Prostate gland (tissue), 2 donors: ENCODE measurements at places on chromosomes 6 and 20.

GRCh38 chr6:163761481-163761880, 347.0 kb downstream of the QKI start:
- no peak for DNase-seq

- DNase-seq: no peak
These were observed 391.8 kb downstream of the CDH4 start for GRCh38 chr20:61643656-61644377.

GRCh38 chr6:116101790-116102189, 1.1 kb downstream of the NT5DC1 start:
- DNase-seq: no peak

DNA sequence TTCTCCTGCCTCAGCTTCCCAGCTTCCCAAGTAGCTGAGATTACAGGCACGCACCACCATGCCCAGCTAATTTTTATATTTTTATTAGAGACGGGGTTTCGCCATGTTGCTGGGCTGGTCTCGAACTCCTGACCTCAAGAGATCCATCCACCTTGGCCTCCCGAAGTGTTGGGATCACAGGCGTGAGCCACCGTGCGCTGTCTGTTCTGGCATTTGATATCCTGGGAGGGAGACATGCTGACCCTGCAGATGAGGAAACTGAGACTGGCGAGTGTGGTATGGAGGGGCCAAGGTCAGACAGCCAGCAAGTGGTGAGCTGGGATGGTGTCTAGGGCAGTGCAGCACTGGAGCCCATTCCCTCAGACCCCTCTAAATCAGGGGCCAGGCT, 44.6 kb downstream of the SRC start:
- no peak for DNase-seq

- DNase-seq: no peak
These were observed 33.9 kb upstream of the STXBP5 start for GRCh38 chr6:147170269-147170668.

DNA sequence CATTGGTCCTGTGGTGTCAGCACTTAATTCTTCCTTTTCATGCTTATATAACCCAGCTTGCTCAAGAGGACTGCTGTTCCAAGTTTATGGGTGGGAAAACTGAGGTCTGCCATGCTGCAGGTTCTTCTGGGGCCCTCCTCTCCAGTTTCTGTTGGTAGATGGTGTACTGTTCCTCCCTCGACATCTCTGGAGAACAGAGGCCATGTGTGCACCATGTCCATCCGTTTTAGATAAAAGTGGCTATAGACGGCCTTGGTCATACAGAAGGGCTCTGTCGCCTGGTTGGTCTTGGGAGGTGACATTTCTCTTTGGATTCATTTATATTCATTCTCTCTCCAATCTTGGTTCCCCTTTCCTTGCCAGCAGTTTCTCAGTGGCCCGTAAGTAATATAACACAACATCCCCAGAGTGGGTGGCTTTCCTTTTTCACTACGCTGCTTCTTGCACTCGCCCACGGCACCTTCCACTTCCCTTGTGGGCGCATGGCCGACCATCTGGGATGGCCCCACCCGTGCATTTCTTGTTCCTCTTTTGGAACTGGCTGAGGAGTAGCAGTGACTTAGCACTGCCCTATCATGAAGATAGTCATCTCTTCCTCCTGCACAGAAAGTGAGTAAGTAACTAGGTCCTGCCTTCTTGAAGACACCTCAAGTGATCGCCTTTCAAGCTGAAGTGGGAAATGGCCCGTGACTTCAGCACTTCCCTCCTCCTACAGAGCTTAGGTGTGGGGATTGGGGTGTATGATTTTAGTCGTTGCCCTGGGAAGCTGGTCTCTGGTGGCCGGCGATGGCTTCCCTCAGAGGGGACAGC, 94.2 kb downstream of the RREB1 start:
- DNase-seq: no peak

- no peak for DNase-seq
These were observed 26.0 kb downstream of the TRAM2 start for GRCh38 chr6:52550870-52551269.

- peak; percentile 12 for DNase-seq
These were observed 3.4 kb upstream of the TBC1D7 start for GRCh38 chr6:13331516-13332348.

GRCh38 chr6:150033207-150033771, 8.0 kb upstream of the RAET1L start:
- no peak for DNase-seq

DNA sequence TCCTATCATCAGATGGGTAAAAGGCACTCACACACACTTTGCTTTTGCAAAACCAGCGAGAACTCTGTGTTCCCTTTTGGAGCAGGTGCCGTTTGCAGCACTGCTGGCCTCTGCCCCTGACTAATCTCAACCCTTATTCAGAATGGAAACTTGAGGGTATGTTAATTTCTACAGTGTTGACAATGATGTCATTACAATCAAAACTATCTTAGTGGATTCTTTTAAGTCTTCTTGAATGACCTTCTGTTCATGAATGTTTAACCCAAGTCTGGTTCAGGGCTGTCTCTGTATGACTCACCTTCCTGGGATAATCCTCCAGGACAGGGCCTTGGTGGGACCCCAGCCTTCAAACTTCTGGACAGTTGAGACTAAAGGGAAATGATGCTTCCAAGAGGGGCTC, 197.9 kb downstream of the CDH4 start:
- DNase-seq: no peak
